ENCODE measurements at places on chromosomes 3 and 15. TPM values are rescaled to one million over a fixed set of nuclear protein-coding genes. Genes with fewer than 3 reads are reported as not detected.

- H3K4me1 ChIP-seq: no peaks in the 10 kb centered on the region
- H3K36me3 ChIP-seq: no peaks in the 10 kb centered on the region
- H3K27me3 ChIP-seq: no peaks in the 10 kb centered on the region
- no peak for DNase-seq
- H3K27ac ChIP-seq: no peak overlapping the region
Observed at GRCh38 chr15:73538563-73539211, 94.5 kb downstream of the NPTN start.

DNA sequence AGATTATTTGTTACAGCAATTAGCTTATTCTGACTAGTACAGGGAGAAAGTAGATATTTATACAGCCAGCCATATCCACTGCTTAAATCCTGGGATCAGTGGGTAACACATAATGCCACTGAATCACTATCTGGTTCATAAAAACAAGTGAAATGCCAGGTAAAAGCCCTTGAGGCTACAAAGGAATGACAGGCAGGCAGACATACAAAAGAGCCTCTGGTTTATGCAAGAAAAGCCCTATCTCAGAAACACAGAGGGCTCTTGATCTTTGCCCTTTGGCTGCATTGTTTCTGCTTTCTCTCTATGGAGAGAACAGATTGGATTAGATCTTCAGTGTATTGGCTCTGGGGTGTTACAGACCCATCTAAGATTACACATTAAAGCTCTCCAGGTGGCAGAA is 115.4 kb upstream of the GADL1 start:
- no peaks in the 10 kb centered on the region for H3K4me1 ChIP-seq
- no peaks in the 10 kb centered on the region for H3K36me3 ChIP-seq
- no peak overlapping the region for H3K4me3 ChIP-seq
- no peak for DNase-seq

GRCh38 chr15:62153228-62153627 is 11.9 kb downstream of the C2CD4B start:
- no peak overlapping the region for H3K27ac ChIP-seq
- no peaks in the 10 kb centered on the region for H3K27me3 ChIP-seq
- DNase-seq: no peak
- H3K36me3 ChIP-seq: no peaks in the 10 kb centered on the region
- no peak overlapping the region for H3K4me3 ChIP-seq
- no peaks in the 10 kb centered on the region for H3K4me1 ChIP-seq

DNA sequence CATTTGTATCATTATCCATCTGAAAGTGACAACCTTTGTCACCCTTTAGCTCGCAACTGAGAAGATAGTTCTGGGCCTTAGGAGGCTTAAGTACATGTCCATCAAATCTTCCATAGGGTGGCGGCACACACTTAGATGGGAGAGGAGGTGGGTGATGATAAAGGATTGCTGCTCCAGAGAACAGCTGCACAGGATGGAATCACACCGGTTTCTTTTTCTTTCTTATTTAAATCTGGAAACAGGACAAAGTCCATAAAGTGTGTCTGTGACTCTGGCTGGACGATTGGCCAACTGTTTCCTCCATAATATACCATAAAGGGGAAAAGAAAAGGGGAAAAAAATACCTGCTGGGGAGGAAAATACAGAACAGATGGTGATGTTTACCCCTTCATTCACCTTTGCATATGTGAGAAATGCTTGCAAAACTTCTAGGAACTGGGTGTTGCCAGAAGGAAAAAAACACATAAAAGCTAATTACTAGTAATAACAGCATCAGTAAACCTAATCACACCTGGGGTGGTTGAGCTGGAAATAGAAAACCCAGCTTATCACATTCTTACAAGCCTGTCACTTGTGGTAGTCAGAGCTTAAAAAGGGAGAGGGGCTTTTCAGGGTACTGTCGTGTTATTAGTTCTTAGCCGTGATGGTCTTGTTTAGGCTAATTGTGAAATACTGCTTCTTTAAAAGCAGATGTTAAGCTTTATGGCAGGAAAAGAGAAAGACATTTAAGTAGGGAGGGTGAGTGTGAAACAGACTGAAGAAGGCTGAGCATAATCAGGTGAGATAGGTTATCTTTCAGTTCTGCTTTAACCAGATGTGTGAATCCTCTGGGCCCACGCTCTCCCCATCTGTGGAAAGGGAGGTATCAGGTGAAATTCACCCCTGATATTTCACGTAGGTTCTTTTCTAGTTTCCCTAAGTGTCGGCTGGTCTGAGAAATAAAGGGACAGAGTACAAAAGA is 16.7 kb downstream of the C2CD4A start:
- no peaks in the 10 kb centered on the region for H3K27me3 ChIP-seq
- DNase-seq: peak; percentile 54
- H3K4me1 ChIP-seq: no peaks in the 10 kb centered on the region
- H3K36me3 ChIP-seq: no peaks in the 10 kb centered on the region
- no peak overlapping the region for H3K4me3 ChIP-seq

- no peak for DNase-seq
- H3K4me1 ChIP-seq: no peaks in the 10 kb centered on the region
- no peaks in the 10 kb centered on the region for H3K36me3 ChIP-seq
- H3K27ac ChIP-seq: no peak overlapping the region
- no peak overlapping the region for H3K4me3 ChIP-seq
Observed at GRCh38 chr3:171326717-171327440, 133.3 kb downstream of the TNIK start.

DNA sequence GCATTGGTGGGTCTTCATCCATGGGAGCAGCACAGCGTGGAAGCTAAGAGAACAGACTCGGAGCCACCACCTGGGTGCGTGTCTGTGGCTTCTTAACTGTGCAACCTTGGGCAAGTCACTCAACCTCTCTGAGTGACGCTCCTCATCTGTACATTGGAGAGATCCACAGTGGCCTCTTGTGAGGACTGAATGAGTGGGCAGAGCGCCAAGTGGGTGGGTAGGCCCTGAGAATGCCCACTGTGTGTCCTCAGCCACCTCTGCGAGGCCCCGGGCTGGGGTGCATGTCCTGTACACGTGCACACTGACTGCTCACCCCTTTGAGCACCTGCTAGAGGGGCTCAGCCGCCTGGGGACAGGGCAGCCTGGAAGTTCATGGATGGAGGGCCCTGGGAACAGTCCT is 99.6 kb upstream of the PRR23E start:
- H3K27me3 ChIP-seq: no peaks in the 10 kb centered on the region
- H3K27ac ChIP-seq: no peak overlapping the region
- H3K4me3 ChIP-seq: no peak overlapping the region
- DNase-seq: no peak
- H3K4me1 ChIP-seq: peaks cover 9% of the 10 kb centered on the region

DNA sequence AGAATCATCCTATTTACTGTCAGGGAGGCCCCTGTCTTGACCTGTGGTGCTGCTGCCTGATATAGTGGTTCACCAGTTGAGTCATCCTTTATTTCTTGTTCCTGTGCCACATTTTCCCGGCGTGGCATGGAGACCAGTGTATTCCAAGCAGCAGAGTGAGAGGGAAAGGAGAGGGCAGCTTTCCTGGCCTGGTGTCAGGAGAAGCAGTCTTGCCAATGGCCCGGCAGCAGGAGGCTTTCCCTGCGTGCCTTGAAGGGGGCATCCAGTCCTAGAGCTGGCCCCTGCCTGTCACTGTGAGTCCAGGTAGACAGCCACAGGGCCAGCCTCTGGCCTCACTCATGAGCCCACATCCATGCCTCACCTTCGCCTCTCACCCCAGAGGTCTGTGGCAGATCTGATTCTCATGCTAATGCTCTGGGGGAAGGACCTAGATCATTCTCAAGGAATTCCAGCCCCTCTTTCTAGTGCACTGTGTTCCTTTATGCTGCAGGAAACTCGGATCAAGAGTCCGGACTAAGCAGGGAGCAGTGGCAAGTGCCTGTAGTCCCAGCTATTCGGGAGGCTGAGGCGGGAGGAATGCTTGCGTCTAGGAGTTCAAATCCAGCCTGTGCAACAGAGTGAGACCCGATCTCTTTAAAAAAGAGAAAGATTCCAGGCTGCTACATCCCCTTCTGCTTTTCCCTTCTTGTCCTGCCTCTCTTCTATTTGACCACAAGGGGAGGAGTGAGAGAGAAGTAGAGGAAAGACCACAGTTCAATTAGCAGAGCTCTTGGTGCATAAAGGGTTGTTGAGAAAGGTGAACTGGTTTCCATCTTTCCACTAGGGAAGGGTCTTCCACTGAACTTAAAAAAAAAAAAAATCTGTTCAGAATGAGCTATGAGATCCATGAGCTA is 66.8 kb upstream of the HACD2 start:
- H3K4me1 ChIP-seq: no peaks in the 10 kb centered on the region
- H3K27ac ChIP-seq: no peak overlapping the region
- H3K36me3 ChIP-seq: no peaks in the 10 kb centered on the region
- H3K4me3 ChIP-seq: no peak overlapping the region

DNA sequence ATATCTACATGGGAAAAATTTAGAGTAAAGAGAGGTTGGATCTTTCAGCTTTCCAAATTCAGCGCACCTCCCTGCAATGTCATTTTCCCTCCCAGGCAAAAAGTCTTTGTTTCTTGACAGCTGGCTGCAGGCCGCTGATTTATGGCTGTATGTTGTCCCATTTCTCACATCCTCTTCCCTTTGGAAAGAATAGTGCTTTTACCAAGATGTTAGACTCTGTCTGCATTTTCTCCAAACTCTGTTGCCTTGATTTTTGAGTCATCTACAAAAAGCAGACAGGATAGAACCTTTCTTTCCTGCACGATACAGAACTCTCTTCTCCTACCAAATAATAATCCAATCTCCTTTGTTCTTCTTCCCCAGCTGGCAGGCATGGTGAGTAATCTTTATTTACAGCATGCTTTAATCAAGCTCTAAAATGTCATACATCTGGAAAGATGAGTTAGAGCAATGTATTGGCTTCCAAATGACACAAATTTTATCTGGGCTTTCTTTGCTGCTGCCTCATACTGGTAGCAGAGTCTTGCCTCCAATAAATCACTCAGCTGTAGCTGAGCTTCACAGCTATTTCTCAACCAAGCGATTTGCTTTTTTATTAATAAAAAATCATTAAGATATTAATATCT is 101.9 kb downstream of the PIK3R4 start:
- no peaks in the 10 kb centered on the region for H3K27me3 ChIP-seq
- H3K36me3 ChIP-seq: no peaks in the 10 kb centered on the region
- DNase-seq: no peak

The EFCAB12 gene
- polyA plus RNA-seq: 0.27 TPM

The LYZL4 gene
- not detected for polyA plus RNA-seq

The NGRN gene
- 69.8 TPM for polyA plus RNA-seq

The OSTN gene
- polyA plus RNA-seq: not detected

The CYB561D2 gene
- polyA plus RNA-seq: 31.3 TPM

The ACAD9 gene
- 17.3 TPM for polyA plus RNA-seq

The SPINK8 gene
- polyA plus RNA-seq: not detected

All from small intestine (tissue), 16 donors.